ENCODE measurements at places on chromosomes 2 and 18. TPM values are rescaled to one million over a fixed set of nuclear protein-coding genes. Genes with fewer than 3 reads are reported as not detected.

CHRNG gene
- polyA plus RNA-seq, result 1.1 TPM

TANC1 gene
- polyA plus RNA-seq, result 52.8 TPM

RAD51AP2 gene
- polyA plus RNA-seq, result 0.14 TPM

CNGA3 gene
- not detected for polyA plus RNA-seq

TFCP2L1 gene
- polyA plus RNA-seq, result 63.5 TPM

DSC2 gene
- polyA plus RNA-seq, result 47.2 TPM

FABP1 gene
- 32.5 TPM for polyA plus RNA-seq

PASK gene
- 14.7 TPM for polyA plus RNA-seq

FAP gene
- polyA plus RNA-seq, result 13.4 TPM

SERPINB7 gene
- polyA plus RNA-seq, result 0.32 TPM

CYP26B1 gene
- 16.8 TPM for polyA plus RNA-seq

CNTNAP5 gene
- polyA plus RNA-seq, result not detected

GATA6 gene
- polyA plus RNA-seq, result 6.8 TPM

CCBE1 gene
- 34.8 TPM for polyA plus RNA-seq

KCNG3 gene
- polyA plus RNA-seq, result 0.65 TPM

Data from right renal cortex interstitium (tissue), 3 donors.